ENCODE measurements at places on chromosomes 3 and 15.

DNA sequence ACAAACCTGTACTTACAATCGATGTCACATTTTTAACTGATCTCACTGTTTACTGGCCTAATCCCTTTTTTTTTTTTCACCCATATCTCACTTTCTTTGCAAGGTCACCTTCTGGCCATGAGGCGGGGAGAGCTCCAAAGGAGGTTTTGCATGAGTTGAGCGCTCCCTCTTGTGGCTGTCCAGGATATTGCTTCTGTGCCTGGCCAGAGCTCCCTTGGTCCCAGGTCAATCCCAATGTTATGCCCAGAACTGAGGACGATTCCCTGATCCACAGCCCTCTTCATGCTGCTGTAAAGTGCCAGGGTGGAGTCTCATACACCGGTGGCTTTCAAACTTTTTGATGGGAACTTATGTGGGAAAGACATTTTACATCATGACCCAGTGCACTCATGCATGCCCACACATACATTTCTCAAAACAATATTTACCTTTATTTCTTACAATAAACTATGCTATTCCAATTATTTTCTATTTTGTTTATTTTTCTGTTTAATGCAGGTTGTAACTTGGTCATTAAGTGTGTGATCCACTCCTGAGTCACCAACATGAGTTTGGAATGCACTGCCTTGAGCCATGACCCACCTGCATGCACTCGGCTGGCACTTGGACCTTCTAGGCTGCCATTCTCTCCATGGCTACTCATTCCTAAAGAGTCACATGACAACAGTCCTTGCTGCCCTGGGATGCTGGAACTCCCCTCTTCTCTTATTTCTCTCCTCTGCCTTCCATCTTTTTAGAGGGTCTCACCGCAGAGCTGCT is 9.6 kb upstream of the SST start:
- DNase-seq, result no peak

GRCh38 chr15:31098953-31099740 is 2.4 kb downstream of the TRPM1 start:
- peak; percentile 61 for DNase-seq

- DNase-seq, result no peak
Observed at GRCh38 chr3:42714171-42714852, 11.7 kb upstream of the HHATL start.

GRCh38 chr15:89149501-89150101 is 61.3 kb downstream of the ABHD2 start:
- DNase-seq, result no peak

DNA sequence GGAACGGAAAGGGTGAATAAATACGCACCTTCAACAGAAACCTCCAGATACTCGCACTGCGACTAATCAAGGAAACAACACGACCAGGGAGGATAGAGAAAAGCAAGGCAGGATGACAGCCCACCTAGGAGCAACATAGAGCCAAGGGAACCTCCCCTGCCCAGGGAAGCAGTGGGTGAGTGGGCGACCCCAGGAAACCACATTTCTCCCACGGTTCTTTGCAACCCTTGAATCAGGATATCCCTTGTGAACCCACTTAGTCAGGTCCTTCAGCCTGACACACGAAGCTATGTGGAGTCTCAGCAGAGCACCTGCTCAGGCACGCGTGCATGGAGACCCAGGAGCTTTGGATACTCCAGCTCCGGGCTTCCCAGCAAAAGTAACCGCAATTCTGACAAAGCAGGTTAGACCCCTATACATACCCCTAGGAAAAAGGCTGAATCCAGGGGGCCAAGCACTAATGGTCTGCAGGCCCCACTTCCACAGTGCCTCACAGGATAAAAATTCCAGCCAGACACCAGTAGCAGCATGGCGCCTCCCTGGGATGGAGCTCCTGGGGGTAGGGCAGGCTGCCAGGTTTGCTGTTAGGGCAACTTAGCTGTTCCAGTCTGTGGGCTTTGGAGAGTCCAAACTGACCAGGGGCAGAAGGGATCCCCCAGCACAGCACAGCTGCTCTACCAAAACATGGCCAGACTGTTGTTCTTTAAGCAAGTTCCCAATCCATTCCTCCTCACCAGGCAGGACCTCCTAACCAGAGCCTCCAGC is 38.4 kb upstream of the PXYLP1 start:
- DNase-seq, result no peak

- DNase-seq, result no peak
Observed at GRCh38 chr3:161187046-161187445, 34.1 kb upstream of the NMD3 start.

DNA sequence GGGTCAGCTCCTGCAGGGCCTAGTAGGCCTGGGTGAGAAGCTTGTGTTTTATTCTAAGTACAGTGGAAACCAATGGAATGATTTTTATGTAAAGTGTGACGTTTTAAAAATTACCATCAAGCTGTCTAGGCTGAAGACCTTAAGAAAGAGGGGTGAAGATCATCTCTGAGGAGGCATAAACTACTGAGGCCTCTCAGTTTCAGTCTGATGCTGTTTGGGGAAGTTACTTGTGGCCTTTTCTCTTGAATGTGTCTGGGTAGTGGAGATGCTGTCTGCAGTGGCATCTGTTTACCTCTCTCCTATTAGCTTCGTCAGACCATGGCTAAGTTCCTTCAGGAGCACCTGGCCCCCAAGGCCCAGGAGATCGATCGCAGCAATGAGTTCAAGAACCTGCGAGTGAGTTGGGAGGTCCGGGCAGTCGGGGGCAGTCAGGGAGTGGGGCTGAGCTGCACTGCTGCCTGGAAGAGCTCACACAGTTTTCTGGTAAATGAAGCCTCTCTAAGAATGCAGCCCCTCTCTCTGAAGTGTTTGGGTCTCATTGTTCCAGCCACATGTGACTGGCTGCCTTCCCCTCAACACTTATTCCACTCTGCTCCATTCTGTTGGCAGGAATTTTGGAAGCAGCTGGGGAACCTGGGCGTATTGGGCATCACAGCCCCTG is 1.9 kb downstream of the IVD start:
- DNase-seq, result no peak

DNA sequence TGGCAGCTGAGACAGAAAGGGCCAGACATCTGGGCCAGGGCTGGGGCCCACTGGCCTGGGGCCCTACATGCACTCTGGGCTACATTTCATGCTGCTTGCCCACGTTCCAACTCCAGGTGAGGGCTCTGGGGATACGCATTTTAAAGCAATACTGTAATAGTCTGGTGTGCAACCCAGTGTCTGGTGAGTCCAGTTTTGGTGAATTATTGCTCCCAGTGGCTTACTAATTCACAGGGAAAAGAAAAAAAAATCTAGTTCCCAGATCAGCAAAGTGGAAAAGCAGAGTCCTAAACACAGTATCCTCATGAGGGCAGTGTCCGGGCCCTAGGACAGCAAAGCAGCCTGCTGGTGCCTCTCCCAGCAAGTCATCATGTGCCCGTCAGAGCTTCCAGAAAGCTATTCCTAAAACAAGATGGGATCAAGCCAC is 82.4 kb downstream of the CCNL1 start:
- peak; percentile 87 for DNase-seq

DNA sequence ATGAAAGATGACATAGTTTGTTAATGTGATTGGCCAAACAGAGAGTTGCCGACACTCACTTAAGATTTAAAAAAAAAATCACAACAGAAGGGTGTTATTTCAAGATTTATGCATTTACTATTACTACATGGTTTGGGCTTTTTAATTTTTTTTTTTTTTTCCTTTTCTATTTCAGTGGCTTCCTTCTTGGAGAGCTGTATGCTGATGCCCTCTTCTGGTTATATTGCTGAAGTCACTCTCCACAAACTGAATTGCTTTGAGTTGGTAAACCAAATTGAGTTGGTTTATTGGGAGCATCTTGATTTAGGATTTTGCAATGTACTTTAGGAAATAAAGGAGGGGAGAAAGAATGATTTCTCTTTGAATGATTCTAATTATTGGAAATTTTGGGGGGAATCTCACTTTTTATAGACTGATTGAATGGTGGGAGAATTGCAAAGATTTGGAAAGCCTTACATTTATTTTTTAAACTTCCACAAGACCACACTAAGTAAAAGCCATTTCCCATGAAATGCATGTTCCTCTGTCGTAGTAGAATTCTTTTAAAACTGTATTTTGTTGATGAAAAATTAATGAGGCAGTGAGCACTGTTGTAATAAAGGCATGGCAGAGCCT is 186.6 kb upstream of the FEZF2 start:
- DNase-seq, result no peak

- DNase-seq, result no peak
Observed at GRCh38 chr3:14320219-14320618, 82.2 kb upstream of the SLC6A6 start.

GRCh38 chr3:180085122-180085710 is 48.5 kb upstream of the PEX5L start:
- DNase-seq, result no peak

DNA sequence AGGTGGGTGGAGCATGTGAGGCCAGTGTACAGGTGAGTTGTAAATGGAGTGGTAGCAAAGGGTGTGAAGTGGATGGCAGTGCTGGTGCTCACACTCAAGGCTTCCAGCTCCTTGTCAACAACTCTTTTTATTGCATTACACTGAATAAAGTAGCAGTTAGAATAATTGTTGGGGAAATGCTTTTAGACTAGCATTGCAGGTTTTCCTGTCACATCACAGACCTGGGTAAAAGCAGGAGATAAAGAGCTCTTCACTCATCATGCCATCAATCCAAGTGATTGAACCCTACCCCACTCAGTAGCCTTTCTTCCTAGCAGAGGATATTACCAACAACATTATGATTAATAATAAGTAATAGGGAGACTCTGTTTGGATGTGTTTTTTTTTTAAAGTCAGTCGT is 81.6 kb downstream of the CDIN1 start:
- DNase-seq, result no peak

GRCh38 chr3:188559856-188560255 is 405.9 kb downstream of the LPP start:
- no peak for DNase-seq

GRCh38 chr3:122103821-122104514 is 48.8 kb downstream of the CD86 start:
- DNase-seq, result no peak

GRCh38 chr3:68373727-68374126 is 558.6 kb downstream of the TAFA4 start:
- no peak for DNase-seq

- DNase-seq, result no peak
Observed at GRCh38 chr3:125123451-125124305, 67.9 kb upstream of the HEG1 start.

GRCh38 chr3:125005676-125006075 is 50.1 kb downstream of the HEG1 start:
- DNase-seq, result no peak

DNA sequence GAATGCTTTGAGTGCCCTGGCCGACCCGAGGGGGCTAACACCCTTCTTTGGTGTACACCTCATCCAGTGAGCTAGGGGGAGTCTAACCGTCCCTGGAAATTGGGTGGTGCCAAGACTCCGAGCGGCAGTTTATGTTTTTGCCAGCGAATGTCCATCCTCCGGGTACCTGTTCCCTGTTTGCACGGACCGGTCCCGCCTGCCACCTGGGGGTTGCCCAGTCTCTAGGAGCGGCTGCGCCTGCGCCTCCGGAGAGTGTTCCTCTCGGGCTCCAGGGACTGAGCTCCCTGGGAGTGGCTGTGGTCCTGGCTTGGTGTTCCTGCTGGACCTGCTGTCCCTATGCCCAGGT is 913 bp upstream of the WNT7A start:
- no peak for DNase-seq
